Cerebellum (tissue), 4 donors: ENCODE measurements at places on chromosomes 2 and 18. TPM values are rescaled to one million over a fixed set of nuclear protein-coding genes. Genes with fewer than 3 reads are reported as not detected.

The NYAP2 gene
- 21.1 TPM for total RNA-seq

DNA sequence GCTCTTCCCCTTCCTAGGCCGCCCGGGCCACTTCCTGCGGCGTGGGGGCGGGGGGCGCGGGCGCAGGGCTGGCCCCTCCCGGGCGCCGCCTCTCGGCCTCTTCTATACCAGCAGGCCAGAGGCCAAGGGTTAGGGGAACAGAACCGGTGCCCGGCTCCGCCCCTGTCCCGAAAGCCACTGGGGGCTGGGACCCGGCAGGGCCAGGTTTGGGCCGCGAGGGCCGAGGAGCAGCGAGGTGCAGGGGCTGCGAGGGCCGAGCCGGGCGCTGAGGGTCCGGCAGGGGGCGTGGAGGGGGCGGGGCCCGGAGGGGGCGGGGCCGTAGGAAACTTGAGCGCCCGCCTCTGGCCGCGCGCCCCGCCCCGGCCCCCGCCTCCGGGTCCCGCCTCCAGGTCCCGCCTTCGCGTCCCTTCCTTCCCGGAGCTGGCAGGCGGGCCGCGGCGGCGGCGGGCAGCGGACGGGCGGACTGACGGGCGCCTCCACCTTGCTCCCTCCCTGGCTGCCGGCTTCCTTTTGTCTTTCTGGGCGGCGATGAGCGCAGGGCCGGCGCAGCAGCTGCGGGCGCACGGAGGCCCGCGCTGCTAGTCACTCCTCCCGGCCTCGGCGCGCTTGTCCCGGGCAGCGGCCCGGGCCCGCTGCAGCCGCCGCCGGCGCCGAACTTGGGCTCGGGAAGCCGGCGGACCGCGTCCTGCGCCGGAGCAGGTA, at the start of gene HPCAL1:
Gene HPCAL1, plus strand, starts transcription at position 426 of the 702 bp plus-strand sequence. CDS start 116,854 bp downstream, outside the sequence.
- DNase-seq = peak; percentile 97

DNA sequence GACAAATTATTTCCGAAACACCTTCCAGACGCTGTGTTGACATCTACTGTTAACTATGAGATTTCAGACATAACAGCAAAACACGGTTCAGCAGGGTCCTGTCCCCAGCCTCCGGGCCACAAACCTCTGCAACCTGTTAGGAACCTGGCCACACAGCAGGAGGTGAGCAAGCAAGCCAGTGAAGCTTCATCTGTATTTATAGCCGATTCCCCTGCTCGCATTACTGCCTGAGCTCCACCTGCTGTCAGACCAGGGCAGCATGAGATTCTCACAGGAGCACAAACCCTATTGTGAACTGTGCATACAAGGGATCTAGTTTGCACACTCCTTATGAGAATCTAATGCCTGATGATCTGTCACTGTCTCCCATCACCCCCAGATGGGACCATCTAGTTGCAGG, 31.1 kb downstream of the NDUFA10 start:
- peak; percentile 28 for DNase-seq

DNA sequence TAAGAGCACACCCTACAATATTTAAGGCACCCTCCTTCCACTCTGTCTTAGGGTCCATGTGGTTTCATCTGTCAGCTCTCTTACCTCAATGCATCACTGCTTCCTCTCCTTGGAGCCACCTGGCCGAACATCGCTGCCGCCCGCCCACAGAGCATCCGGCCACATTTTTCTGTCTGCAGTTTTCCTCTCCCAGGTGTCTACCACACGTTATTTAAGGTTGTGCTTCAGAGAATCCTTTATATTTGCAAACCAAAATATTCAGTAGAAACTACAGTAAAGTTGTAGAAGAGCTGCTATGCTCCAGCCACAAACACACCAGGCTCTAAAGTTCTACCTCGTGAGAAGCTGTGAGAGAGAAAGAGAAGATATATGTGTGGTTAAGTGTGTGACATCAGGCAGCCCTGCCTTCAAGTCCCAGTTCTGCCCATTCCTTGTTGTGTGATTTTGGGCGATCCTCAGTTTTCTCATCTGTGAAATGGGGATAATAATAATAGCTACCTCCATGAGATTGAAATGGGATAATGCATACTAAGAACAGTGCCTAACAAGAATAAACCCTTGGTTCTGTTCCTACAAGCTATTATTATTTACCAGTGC, 4.9 kb upstream of the STK17B start:
- no peak for DNase-seq

DNA sequence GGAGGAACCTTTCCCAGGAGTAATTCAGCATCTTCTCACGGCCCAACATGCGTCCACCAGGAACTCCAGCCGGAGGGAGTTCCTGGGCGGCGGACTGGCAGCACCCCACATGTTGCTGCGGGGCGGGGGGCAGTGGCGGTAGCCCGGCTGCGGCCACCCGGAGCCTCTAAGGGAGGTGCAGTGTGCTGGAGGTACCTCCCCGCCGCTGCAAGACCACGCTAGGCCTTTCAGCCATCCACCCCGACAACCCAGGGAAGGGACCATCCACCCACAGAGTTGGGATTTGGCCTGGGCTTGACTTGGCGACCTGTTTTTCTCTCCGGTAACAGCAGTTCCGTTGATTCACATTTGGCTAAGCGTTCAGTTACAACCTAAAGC, 625 bp downstream of the LYPD6 start:
- no peak for DNase-seq

- DNase-seq = no peak
These were observed 441.8 kb downstream of the ZEB2 start for GRCh38 chr2:144078106-144078505.

- DNase-seq = no peak
These were observed 76.5 kb downstream of the STRN start for GRCh38 chr2:36889795-36890194.
